Stimulated activated CD4-positive, alpha-beta T cell treated with anti-CD3 and anti-CD28 coated beads, Interleukin-1b, Interleukin-23, amount 100 ng/mL, for 4 hours (primary cell): ENCODE measurements at places on chromosomes 6 and 20.

- no peak for DNase-seq
Measured at GRCh38 chr6:2285510-2285909, 40.1 kb upstream of the GMDS start.

DNA sequence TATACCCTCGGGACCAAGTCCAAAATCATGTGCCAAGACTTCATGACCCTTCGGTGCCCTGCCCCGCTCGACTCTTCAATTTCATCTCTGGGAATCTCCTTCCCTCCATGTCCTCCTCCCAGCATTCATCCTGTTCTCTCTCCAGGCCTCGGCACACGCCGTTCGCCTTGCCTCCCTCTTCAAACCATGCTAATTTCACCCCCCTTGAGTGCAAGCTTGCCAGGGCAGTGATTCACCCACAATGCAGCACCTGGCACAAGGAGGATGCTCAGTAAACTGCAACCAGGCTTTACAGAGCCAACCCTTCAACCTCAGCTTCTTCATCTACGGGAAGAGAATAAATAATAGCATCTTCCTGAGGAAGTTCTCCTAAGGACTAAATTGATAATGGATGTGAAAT lies 4.1 kb downstream of the KCNS1 start:
- DNase-seq: no peak

GRCh38 chr6:137810554-137811120 lies 56.4 kb upstream of the TNFAIP3 start:
- DNase-seq: no peak

DNA sequence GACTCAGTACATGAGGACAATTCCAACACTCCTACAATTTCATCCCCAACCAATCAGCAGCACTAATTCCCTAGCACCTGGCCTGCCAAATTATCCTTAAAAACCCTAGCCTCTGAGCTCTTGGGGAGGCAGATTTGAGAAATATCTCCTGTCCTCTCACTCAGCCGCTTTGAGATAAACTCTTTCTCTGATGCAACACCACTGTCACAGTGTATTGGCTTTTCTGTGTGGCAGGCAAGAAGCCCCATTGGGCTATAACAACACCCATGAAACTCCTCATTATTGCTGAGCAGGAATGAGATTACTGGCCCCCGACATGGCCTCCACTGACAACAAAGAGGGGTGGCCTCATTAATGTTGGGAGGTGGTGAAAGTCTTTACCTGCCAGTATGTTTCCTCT lies 515.5 kb downstream of the HACE1 start:
- no peak for DNase-seq

DNA sequence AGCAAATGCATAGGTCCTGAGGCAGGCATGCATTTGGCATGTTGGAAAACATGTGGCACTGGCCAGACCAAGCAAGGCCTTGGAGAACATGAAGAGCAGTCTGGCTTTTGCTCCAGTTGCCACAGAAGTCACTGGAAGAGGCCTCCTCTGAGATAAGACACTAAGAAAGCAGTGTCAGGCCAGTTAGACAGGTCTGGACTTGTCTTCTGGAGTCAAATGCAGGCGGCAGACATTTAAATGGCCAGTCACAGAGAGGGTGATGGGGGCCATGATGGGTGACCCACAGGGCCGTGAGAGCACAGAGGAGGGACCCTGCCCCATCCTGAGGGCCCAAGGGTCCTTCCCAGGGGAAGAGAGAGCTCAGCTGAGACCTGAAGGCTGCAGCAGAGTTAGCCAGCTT lies 26.7 kb upstream of the ADA start:
- DNase-seq: no peak

- no peak for DNase-seq
Measured at GRCh38 chr6:168517742-168518347, 76.9 kb downstream of the SMOC2 start.

- DNase-seq: no peak
Measured at GRCh38 chr6:106728296-106728870, 99.0 kb downstream of the QRSL1 start.

- DNase-seq: no peak
Measured at GRCh38 chr6:125008261-125008703, 46.0 kb downstream of the RNF217 start.

- DNase-seq: no peak
Measured at GRCh38 chr20:51918561-51918960, 116.2 kb upstream of the SALL4 start.

GRCh38 chr6:113620386-113620785 lies 236.8 kb upstream of the MARCKS start:
- no peak for DNase-seq

DNA sequence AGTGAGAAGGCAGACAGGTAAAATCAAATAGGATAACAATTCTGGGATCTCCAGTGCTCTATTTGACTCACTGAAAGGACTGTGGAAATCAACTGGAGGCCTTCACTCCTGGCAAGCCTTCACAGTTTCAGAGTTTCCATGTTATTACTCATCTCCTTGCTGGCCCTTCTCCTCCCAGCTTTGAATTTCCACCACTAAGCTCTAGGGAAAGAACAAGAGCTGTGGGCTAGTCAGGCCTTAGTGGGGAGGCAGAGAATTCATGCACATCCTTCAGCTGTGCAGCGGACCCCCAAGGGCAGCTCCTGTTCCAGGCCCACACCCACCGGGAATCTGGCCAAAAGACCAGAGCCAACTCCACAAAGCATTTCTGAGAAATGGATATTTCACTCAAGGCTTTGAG lies 26.0 kb downstream of the MYLIP start:
- no peak for DNase-seq

DNA sequence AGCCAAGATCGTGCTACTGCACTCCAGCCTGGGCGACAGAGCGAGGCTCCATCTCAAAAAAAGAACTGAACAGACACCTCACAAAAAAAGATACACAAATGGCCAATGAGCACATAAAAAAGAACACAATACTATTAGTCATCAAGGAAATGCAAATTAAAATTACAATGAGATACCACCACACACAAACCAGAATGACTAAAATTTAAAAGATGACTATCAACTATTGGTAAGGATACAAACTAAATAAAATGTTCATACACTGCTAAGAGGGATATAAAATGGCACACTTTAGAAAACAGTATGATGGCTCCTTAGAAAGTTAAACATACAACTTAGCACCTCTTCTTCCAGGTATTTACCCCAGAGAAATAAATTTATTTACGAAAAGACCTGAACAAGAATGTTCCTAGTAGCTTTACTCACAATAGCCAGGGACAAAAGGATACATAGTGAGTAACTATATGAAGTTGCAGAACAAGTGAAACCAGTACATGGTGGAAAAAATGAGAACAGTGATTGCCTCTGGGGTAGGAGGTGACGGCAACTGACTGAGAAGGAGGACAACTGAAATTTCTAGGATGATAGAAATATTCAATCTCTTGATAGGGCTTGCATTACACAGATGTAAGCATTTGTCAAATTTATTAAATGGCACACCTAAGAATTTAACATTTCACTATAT lies 53.2 kb downstream of the FAM8A1 start:
- DNase-seq: no peak

- DNase-seq: no peak
Measured at GRCh38 chr20:43974695-43975094, 60.0 kb downstream of the TOX2 start.
